ENCODE measurements at places on chromosomes 7 and 10.
A peak's percentile ranks its signal among the peaks of the same experiment; 100 is the strongest.

- DNase-seq, result peak; percentile 18
Observed at GRCh38 chr10:101358706-101359300, 4.8 kb downstream of the BTRC start.

DNA sequence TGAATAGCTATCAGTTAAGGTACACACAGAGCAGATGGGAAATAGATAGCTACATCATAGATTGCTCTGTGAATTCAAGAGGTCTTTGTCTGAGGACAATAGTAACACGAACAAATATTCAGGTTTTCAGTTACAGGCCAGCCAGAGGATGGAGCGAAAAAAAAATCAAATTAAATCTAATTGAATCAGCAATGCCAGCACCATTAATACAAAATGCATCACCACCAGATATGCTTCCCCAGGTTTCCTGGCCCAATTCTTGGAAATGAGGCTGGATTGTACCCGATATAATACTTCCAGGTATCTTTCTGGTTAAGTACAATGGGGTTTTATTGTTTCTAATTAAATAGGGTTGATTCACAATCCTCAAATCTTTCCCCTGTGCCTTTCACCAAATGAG is 975.8 kb upstream of the AUTS2 start:
- DNase-seq, result no peak

DNA sequence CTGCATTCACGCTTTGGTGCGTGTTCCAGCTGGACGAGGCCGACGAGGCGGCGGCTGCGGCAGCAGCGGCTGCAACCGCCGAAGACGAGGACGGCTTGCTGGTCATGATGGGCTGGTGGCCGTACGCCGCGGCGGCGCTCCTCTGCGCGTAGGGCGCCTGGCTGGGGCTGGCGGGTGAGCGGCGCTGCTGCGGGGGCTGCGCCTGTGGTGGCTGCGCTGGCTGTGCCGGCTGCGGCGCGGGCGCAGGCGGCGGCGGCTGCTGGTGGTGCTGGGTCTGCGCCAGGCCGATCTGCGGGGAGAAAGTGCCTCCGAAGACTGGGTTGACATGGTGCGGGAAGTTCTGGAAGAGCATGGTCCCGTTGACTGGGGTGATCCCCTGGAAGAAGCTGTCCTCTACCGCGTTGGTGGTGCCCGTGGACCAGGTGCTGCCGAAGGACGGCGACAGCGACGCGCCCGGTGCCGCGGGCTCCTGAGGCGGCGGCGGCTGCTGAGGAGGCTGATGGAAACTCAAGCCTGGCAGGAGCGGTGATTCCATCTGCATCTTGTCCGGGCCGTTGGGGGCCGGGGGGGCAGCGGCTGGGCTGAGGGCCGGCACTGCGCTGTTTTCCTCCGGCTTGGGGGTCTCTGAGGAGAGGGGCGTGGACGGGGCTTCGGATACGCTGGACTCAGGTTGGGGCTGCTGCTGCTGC is 51.1 kb downstream of the CPEB3 start:
- DNase-seq, result peak; percentile 13

DNA sequence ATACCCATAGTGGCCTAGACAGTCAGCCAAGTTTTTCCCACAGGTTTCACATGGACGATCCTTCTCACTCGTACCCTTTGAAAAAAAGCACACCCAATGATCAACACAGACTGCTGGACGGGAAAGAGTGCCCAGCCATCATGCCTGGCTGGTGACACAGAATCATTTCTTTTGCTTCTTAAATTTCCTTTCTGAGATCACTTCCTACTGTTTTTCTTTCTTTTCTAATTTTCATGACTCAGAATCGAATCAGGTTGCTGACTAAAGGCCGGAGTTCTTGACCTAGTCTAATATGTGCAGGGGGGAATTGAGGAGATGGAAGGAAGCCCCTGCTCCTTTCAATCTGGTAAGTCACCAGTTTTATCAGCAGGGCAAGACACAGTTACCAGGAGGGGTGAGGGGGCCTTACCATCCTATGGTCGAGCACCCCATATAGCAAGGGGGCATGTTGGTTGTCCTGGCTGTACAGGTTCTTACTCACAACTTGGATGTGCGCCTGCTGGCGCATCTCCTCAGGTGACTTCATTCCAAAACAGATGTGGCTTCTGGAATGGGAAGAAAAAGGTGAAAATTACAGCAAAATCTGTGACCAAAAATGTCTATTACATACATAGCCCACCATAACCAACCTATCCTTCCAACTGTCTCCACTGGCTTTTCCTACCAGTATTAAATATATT is 3.5 kb downstream of the POLR3A start:
- peak; percentile 35 for DNase-seq

GRCh38 chr7:157785486-157786186 is 448.8 kb downstream of the DNAJB6 start:
- no peak for DNase-seq

- no peak for DNase-seq
Observed at GRCh38 chr7:101631224-101631714, 2.2 kb upstream of the MYL10 start.

Measured in brain microvascular endothelial cell (primary cell).